Skeletal muscle cell (primary cell): ENCODE measurements at places on chromosomes 6 and 20.

DNA sequence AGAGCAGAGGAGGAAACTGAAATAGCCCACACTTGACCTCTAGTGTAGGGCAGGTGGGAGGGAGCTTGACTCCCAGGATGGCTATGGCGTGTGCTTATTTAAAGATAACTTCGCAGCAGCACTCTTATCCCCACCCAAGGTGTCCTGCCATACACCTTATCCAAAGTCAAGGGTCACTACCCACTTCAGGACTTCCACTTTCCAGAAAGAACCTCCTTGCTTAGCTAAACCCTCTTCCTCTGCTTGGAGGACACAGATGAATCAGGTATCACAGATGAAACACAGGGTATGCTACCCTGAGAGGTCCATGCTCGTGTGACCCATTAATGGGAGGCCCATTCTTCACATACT is 2.3 kb downstream of the RIN2 start:
- DNase-seq, result no peak

DNA sequence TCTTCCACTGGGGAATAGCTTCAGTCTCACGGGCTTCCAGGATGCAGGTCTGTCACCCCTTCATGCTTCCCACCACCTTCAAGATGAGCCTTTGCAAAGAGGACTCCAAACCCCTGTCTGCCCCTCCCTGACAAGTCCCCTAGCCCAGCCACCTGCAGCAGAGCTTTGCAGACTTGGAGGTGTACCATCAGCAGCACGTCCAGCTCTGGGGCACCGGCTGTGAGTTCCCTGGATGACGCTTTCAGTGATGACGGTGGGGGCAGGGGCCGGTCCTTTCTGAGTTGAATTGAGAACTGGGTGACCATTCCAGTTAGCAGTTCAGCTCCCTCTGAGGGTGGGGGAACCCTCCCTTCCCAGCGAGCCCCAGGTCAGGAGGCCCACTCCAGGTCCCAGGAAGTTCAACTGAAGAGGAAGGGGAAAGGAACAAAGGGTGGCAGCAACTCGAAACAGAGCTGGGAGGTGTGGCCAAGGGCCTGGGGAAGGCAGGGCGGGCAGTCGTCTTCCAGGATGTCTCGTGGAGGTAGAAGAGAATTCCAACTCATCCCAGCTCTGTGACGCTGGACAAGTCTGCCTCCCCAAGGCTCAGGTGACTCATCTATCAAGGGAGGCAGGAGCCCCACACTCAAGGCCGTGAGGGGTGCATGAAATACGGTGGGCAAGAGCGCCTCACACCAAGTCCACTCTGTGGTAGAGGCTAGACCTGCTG is 86.0 kb downstream of the PTPN1 start:
- no peak for DNase-seq

DNA sequence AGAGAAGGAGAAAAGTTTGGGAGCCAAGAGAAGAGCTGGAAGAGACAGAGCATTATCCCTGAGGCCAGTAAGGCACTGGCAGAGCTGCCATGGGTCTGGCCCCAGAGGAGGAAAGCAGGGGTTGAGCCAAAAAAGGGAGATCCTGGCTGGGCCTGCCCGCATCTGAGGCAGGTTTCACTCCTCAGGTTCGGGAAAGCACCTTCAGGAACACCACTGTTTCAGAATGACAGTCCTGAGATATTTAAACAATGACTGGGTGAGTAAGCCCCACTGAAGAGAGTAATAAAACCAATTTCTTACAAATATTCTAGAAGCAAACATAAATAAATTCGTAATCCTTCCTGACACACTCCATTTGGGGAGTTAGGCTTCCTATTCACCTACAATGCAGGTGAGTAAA is 152.2 kb downstream of the BACH2 start:
- DNase-seq, result no peak

DNA sequence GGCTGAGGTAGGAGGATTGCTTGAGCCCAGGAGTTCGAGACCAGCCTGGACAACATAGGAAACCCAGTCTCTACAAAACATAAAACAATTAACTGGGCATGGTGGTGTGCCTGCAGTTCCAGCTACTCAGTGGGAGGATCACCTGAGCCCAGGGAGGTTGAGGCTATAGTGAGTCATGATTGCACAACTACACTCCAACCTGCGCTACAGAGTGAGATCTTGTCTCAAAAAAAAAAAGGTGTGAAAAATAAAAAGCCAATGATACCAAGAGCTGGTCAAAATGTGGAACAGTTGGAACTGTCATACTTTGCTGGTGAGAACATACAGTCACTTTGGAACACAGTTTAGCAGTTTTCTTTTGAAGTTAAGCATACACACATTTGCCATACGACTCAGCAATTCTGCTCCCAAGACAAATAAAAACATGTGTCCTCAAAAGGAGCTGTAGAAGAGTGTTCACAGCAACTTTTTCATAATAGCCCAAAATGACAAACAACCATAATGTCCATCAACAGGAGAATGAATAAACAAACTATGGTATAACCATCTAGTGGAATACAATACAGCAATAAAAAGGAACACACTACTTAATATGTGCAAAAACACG is 21.6 kb upstream of the FKBP5 start:
- no peak for DNase-seq

- DNase-seq, result no peak
These were observed 157.2 kb downstream of the ANKRD60 start for GRCh38 chr20:58071298-58071697.

DNA sequence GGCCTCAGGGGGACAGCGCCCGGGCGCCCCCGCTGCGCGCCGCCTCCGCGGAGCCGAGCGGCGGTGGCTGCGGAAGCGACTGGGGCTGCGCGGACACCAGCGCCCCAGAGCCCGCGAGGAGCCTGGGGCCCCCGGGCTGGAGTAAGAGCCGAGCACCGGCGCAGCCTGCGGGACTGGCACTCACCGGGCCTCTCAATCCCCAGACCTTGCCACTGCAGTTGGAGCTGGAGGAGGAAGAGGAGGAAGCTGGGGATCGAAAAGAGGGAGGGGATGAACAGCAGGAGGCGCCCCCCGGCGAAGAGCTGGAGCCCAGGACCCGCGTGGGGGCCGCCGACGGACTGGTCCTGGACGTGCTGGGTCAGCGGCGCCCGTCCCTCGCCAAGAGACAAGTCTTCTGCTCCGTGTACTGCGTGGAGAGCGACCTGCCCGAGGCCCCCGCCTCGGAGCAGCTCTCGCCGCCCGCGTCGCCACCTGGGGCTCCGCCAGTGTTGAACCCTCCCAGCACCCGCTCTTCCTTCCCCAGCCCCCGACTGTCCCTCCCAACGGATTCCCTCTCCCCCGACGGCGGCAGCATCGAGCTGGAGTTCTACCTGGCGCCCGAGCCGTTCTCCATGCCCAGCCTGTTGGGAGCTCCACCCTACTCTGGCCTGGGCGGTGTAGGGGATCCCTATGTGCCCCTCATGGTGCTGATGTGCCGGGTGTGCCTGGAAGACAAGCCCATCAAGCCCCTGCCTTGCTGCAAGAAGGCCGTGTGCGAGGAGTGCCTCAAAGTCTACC is 590 bp downstream of the RNF217 start:
- no peak for DNase-seq

- no peak for DNase-seq
These were observed 10.5 kb upstream of the TFAP2A start for GRCh38 chr6:10425176-10425974.

- no peak for DNase-seq
These were observed 461.9 kb downstream of the QKI start for GRCh38 chr6:163876391-163876790.

DNA sequence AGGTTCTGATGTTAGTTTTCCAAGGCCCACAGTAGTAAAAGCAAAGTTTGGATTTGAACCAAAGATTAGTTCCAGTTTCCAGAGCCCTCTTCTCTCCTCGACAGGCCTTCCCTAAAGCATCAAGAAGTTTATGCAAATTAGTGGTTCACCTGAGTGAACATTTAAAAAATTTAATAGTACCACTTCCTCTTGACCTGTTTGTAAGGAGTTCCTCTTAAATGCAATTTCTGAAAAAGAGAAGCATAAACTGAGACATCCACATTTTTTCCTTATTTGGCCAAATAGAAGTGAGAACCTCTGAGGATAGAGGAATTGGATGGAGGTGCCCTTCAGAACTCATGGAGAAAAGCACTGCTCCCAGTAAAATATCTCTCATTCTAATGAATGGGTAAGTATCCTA is 1.2 kb upstream of the DSE start:
- DNase-seq, result no peak

DNA sequence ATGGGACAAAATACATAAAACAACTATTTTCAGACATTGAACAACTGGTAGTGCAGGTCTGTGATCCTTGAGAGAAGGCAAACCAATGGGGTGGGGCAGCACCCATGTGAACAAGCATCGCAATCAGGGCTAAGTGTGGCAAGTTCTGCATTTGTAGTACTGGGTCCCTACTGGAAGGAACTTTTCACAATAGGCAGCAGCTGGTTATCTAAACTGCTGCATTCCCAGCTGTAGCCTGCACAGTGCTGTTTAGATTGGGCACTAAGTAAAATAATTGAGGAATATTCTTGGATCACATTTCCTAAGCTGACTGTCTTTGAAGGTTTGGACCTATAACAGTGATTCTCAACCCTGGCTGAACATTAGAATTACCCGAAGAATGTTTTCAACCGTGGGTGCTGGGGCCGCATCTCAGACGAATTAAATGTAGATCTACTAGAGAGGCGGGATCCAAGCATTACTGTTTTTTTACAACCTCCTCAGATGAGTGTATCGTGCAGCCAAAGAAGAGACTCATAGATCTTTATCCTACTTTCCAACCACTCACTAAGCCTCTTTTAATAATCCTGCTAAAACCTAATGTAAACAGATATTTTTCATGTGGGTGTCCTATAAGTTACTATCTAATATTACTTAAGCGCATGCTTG is 12.4 kb upstream of the MAP3K4 start:
- no peak for DNase-seq

DNA sequence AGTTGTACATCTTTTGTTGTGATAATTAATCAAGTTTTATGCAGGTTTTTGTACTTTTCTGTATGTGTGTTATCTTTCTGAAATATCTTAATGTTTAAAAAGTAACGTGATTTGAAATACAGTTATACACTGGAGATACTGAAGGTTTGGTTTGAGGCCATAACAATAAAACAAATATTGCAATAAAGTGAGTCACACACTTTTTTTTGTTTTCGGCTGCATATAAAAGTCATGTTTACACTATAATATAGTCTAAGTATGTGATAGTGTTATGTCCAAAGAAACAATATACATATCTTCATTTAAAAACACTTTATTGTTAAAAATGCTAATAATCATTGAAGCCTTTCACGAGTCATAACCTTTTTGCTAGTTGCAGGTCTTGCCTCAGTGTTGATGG is 473.1 kb upstream of the GJE1 start:
- DNase-seq, result no peak

- DNase-seq, result no peak
These were observed 125.1 kb downstream of the MYB start for GRCh38 chr6:135306166-135306565.

GRCh38 chr6:125802943-125803377 is 12.2 kb downstream of the NCOA7 start:
- no peak for DNase-seq

GRCh38 chr6:20205722-20206161 is 6.5 kb downstream of the MBOAT1 start:
- DNase-seq, result no peak

GRCh38 chr20:1862663-1863053 is 32.5 kb upstream of the SIRPA start:
- DNase-seq, result no peak

DNA sequence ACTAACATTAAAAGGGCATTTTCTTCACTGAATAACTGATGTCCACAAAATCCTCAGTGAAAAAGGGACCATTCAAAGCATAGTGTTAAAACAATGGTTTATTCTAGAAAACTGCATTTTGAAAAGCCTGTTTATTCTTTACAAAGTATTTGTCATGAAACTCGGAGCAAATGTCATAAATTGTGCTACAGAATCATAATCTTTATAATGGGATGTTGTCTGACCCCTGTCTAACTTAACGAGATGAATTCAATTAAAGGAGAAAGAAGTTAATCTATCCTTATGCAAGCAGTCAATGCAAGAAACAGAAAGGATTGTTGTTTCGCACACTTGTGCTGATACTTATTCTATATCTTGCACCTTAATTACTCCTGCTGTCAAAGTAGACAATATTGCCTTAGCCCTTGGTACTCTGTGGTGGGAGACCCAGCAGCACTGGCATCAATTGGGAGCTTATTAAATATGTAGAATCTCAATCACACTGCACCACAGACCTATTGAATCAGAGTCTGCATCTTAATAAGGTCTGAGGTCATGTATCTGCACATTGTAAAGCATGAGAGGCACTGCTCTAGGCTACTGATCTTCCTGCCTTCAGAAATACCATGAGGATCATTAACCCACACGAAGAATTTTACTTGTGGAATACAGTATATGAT is 708.3 kb downstream of the HDGFL1 start:
- DNase-seq, result no peak

DNA sequence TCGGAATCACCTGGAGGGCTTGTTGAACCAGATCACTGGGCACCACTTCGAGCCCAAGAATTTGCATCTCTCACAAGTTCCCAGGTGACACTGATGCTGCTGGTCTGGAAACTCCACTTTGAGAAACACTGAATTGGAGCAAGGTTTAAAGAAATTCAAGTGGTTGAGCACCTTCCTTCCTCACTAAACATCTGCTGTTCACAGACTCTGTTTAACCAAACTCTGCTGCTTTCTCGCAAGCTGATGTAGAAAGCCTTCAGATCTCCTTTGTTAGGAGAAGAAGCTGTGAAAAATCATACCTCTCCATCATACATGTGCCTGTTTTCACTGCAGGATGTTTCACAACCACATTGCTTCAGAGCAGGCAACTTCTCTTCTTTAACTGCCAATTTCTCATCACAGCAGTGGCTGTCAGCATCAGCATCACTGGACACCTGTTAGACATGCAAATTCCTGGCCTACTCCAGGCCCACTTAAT is 87.5 kb upstream of the TOP1 start:
- no peak for DNase-seq

DNA sequence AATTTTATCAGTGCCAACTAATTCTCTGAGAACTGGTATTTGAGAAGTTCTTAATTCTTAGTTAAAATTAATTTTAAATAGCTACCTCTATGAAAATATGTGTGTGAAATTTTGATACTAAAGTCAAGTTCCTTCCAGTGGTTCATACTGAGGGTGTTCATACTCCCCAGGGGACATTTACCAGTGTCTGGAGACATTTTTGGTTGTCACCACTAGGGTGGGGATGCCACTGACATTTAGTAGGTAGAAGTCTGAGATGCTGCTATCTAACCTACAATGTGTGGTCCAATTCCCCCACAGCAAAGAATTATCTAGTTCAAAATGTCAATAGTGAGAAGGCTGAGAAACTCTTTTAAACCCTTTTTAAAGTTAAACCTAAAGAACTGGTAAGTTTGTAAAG is 463.8 kb downstream of the ADGRB3 start:
- no peak for DNase-seq

DNA sequence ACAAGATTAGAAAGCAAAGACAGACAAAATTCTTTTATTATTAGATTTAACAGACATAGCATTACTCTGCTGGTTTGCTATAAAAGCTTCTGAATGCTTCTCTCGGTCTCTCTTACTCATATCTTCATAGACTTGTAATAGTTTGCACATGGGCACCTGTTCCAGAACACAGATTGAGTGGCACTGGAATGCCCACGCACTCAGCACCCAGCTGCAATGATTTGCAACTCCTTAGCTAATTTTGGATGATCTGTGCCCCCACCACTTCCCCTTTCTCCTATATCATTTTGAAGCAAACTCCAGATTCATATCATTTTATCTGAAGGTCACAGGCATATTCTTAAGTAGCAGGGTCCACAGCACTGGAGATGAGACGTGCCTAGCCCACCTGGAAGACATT is 148.8 kb downstream of the CFAP61 start:
- no peak for DNase-seq
